Dermis lymphatic vessel endothelial cell (primary cell): ENCODE measurements at places on chromosomes 13 and 19. TPM values are rescaled to one million over a fixed set of nuclear protein-coding genes. Genes with fewer than 3 reads are reported as not detected.

HTR2A gene
- not detected in 2 replicates for total RNA-seq

SIAH3 gene
- total RNA-seq: not detected in 2 replicates

PCDH20 gene
- not detected in 2 replicates for total RNA-seq

AMER2 gene
- total RNA-seq: not detected in 2 replicates

DHPS gene
- 47.4 and 47.6 TPM in 2 replicates for total RNA-seq

CALR3 gene
- total RNA-seq: not detected in 2 replicates

NOTCH3 gene
- 0.52 and 5.2 TPM in 2 replicates for total RNA-seq

PGLYRP2 gene
- not detected in 2 replicates for total RNA-seq

ZNF792 gene
- total RNA-seq: 40.9 and 49.6 TPM in 2 replicates

NKPD1 gene
- 0.11 and 0.17 TPM in 2 replicates for total RNA-seq

CACNA1A gene
- total RNA-seq: under 0.01 and 0.26 TPM in 2 replicates

MEIS3 gene
- total RNA-seq: 0.09 and 0.33 TPM in 2 replicates

SHKBP1 gene
- total RNA-seq: 20.6 and 24.3 TPM in 2 replicates
